ENCODE measurements at places on chromosomes 1 and 21. TPM values are rescaled to one million over a fixed set of nuclear protein-coding genes. Genes with fewer than 3 reads are reported as not detected.

PLA2G2C gene
- total RNA-seq, result not detected

AMY1C gene
- not detected for total RNA-seq

MRPL39 gene
- 77.0 TPM for total RNA-seq

PODN gene
- not detected for total RNA-seq

C1orf232 gene
- not detected for total RNA-seq

IL19 gene
- not detected for total RNA-seq

LENEP gene
- not detected for total RNA-seq

MSH4 gene
- 0.05 TPM for total RNA-seq

ALG6 gene
- 19.5 TPM for total RNA-seq

TTC24 gene
- total RNA-seq, result not detected

RNU1-2 gene
- 255 TPM for total RNA-seq

ZNF648 gene
- total RNA-seq, result not detected

PRELP gene
- total RNA-seq, result 0.07 TPM

VHLL gene
- not detected for total RNA-seq

IL6R gene
- 4.5 TPM for total RNA-seq

KRTAP11-1 gene
- not detected for total RNA-seq

PTPN22 gene
- total RNA-seq, result 0.74 TPM

LCE1B gene
- not detected for total RNA-seq

SPATA46 gene
- not detected for total RNA-seq

MPL gene
- not detected for total RNA-seq

PALMD gene
- total RNA-seq, result 0.88 TPM

GBP6 gene
- not detected for total RNA-seq

DBT gene
- total RNA-seq, result 3.2 TPM

CRYAA gene
- not detected for total RNA-seq

S100A9 gene
- total RNA-seq, result not detected

LIPI gene
- total RNA-seq, result not detected

ACTA1 gene
- not detected for total RNA-seq

C8A gene
- not detected for total RNA-seq

LCA5L gene
- total RNA-seq, result 2.7 TPM

PLA2G5 gene
- not detected for total RNA-seq

CD2 gene
- total RNA-seq, result not detected

MAP3K21 gene
- 5.9 TPM for total RNA-seq

NAV1 gene
- 29.7 TPM for total RNA-seq

All from A172 (cell line).